ENCODE measurements at places on chromosomes 16 and 17. TPM values are rescaled to one million over a fixed set of nuclear protein-coding genes. Genes with fewer than 3 reads are reported as not detected.

GRCh38 chr16:11187522-11188023, 68.4 kb downstream of the SOCS1 start:
- no peak overlapping the region for H3K4me3 ChIP-seq
- no peak for DNase-seq
- H3K36me3 ChIP-seq = no peaks in the 10 kb centered on the region
- no peaks in the 10 kb centered on the region for H3K27me3 ChIP-seq

DNA sequence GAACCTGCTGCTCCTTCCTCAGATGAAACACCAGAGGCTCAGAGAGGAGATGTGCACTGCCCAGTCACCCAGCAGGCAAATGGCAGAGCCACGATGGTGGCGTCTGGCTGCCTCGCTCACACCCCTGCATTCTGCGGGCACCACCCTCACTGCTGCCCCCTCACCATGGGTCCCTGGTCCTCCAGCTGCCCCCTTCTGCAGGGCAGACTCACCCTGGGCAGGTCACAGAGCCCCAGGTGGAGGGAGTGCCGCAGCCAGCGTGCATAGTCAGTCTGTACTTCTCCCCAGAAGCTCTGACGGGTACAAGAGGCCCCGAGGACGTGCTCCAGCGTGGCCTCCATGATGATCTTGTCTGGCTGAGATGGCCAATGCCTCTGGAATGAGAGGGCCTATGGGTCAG, 52.9 kb downstream of the RMI2 start:
- no peaks in the 10 kb centered on the region for H3K27me3 ChIP-seq
- H3K4me1 ChIP-seq = no peaks in the 10 kb centered on the region
- H3K4me3 ChIP-seq = no peak overlapping the region
- no peaks in the 10 kb centered on the region for H3K36me3 ChIP-seq
- no peak for DNase-seq
- H3K27ac ChIP-seq = no peak overlapping the region

The POLR2C gene
- total RNA-seq = 164 TPM

DNA sequence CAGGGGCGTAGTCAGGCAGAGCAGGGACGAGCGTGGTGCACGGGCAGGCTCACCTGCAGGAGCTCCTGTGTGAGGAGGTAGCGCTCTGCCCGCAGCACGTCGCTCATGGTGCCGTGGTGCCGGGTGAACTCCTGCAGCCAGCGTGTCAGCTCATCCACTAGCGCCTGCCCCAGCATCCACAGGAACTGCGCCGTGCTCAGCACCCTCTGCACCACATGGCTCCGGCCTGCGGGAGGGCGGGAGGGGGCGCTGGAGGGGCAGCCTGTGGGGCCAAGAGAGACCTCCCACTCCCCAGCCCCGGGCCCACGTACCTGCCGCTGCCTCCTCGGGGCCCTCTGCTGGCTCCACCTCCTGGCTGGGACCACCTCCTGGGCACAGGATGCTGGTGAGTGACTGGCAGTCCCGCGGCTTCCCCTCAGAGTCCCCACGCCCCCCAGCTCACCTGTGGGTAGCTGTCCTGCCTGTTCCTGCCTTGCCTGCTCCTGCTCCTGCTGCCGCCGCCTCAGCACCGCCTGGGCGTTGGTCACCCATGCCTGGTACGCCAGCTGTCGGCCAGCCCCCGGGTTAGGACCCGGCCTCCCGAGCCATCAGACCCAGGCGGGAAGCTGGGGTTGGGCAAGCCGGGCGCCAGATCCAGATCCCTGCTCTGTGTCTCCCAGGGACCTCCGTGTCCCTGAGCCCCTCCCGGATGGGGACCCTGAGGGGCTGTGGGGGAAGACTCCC, 16.6 kb downstream of the CTU2 start:
- H3K27me3 ChIP-seq = no peaks in the 10 kb centered on the region
- no peak overlapping the region for H3K4me3 ChIP-seq
- no peaks in the 10 kb centered on the region for H3K4me1 ChIP-seq
- no peak overlapping the region for H3K27ac ChIP-seq
- DNase-seq = no peak
- peaks cover 19% of the 10 kb centered on the region for H3K36me3 ChIP-seq

DNA sequence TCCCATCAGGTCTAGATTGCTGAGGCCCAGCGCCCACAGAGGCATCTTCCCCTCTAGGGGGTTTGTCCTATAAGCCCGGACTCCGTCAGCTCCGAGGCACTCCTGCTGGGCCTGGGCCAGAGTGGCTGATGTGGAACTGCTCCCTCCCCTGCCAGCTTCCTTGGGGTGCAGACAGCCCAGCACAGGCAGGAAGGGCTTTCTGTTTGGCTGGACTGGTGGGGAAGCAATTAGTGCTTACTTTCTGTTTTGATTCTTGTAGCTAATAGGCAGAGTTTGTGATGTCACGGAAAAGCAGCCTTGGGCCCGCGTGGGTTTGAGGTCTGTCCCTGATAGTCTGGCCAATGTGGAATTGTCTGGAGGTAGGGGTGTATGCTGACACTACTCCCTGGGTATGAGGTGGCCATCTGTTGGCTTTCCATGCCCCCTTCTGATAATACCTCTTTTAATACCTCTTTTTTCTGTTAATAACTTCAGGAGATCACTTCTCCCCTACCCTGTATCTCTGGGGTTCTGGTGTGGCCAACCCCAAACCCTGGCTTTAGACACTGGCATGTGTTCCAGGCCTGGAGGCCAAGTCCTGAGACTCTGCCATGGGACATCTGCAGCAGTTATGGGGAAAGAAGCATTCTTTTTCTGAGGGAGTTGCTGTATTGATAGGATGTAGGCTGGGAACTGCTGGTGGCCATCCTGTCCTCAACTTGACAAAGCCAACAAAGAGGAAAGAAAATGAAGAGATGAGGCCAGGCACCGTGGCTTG, 190.9 kb downstream of the RAB11FIP4 start:
- H3K27me3 ChIP-seq = no peaks in the 10 kb centered on the region
- H3K36me3 ChIP-seq = no peaks in the 10 kb centered on the region

DNA sequence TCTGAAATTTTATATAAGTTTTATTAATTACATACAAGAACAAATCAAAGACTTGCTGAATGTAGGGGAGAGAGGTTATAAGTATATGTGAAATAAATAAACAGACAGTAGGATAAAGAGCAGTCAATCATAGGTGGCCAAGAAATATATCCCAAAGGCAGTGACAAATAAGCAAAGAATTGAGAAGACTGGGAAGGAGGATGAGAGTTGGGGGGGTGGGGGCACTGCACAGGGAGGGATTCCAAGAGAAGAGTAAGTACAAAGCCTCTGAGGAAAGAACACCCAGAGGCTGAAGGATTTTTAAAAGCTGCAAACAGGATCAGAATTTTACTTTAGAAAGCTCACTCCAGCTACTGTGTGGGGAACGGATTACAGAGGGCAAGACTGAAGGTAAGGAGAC, 2.8 kb downstream of the PELP1 start:
- no peaks in the 10 kb centered on the region for H3K27me3 ChIP-seq
- peaks cover 11% of the 10 kb centered on the region for H3K4me1 ChIP-seq
- DNase-seq = no peak

GRCh38 chr17:61366715-61367413, 32.8 kb upstream of the TBX2 start:
- H3K4me3 ChIP-seq = no peak overlapping the region
- H3K27me3 ChIP-seq = no peaks in the 10 kb centered on the region
- no peak for DNase-seq
- H3K36me3 ChIP-seq = no peaks in the 10 kb centered on the region

The ZP2 gene
- total RNA-seq = not detected

The SNAI3 gene
- total RNA-seq = 1.6 TPM

The ABCA9 gene
- total RNA-seq = 0.09 TPM
